NCI-H345 (cell line): ENCODE measurements at places on chromosomes 12 and 14.
A peak's percentile ranks its signal among the peaks of the same experiment; 100 is the strongest.

DNA sequence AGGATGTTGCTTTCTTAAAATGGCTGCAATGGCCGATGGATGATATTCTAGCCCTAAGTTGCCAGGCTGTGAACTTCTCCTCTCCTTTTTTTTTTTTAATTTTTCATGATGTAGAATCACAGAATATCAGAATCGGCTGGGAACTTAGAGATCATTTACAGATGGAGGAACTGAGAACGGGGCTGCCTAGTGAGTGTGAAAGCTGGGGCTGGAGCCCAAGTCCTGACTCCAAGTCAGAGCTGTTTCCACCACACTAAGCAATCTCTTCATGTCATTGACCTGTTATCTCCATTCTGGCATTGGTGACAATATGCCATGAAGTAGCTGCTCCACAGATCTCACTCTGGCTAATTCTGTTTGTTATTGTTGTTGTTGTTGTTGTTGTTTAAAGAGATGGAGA lies 121.7 kb downstream of the SLC38A1 start:
- no peak for DNase-seq

DNA sequence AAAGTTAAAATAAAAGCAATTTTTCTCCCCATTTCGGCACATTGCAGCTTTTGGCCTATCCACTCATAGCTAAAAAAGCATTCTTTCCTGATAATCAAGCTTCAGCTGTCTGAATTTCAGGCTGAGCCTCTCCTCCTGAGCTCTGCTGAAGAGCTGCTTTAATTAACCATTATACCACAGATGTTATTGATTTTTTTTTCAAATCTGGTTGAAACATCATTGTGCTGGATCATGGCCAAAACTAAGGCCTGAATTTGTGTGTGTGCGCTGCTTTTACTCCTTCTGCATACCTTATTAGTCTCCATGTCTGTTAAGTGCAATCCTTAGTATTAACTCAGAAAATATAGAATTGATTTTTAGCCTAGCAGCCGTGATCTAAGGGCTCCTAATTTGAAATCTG lies 52.3 kb downstream of the MBIP start:
- DNase-seq: peak; percentile 79

- no peak for DNase-seq
Observed at GRCh38 chr14:33932576-33933345, 18.1 kb downstream of the EGLN3 start.

GRCh38 chr12:30909349-30910037 lies 17.1 kb upstream of the TSPAN11 start:
- DNase-seq: no peak

DNA sequence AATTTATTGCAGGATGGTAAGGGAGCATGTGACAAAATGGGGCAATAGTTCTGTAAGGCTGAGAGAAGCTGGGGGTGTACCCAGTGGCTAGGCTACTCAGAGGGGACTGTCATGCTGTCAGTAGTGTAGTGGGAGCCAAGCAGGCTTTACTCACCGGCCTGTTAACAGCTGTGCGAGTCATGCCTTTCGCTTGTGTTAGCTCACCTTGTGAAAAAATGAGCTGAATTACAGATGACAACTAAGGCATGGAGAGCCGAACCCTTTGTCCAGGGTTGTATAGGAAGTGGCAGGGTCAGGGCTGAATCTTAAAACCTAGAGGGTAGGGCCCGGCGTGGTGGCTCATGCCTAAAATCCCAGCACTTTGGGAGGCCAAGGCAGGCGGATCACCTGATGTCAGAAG lies 37.9 kb downstream of the SH2B3 start:
- no peak for DNase-seq

- no peak for DNase-seq
Observed at GRCh38 chr12:52041695-52042123, 9.5 kb upstream of the NR4A1 start.

DNA sequence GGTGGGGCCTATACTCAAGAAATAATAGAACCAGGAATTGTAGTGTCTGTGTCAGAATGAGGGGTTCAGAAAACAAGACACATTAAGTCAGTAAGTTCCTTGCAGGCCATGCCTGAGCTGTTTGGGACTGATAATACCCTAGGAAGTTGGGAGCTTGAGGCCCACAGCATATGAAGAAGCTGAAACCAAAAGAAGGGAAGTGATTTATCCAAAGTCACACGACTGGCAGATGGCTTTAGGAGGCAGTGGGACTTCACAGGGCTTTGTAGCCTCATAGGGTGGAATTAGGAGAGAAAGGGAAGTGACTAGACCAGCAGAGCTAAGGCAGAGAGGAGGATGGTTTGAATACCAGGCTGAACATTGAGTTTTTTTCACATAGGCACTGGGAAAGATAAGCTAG lies 56.6 kb upstream of the SRSF5 start:
- no peak for DNase-seq

- DNase-seq: no peak
Observed at GRCh38 chr12:76627346-76628135, 68.0 kb upstream of the OSBPL8 start.

DNA sequence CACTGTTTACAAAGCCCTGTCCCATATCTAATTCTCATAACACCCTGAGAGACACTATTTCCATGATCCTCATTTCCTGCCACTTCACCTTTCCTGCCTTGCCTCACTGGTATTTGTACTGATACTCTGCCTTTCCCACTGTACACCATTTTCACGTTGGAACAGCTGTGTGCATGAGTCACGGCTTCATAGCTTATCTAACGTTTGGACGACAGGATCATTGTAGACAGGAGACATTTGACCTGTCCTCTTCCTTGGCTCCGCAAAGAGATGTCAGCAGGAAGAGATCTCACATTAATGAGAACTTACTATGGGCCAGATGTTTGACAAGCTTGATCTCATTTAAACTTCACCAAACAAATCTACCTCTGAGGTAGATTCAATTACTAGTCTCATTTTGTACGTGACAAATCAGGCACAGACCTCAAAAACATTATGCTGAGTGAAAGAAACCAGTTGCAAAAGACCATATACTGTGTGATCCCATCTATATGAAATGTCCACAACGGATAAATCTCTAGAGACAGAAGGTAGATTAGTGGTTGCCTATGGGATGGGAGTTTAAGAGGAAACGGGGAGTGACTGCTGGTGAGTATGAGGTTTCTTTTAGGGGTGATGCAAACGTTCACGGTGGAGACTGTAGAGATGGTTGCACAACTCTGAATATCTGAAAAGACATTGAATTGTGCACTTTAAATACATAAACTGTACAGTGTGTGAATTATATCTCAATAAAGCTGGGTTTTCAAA lies 71.2 kb downstream of the KCNK13 start:
- no peak for DNase-seq

GRCh38 chr14:77865455-77865854 lies 65.5 kb downstream of the ADCK1 start:
- DNase-seq: no peak
